ENCODE measurements at places on chromosomes 12 and 14. TPM values are rescaled to one million over a fixed set of nuclear protein-coding genes. Genes with fewer than 3 reads are reported as not detected.

The AKAP6 gene
- 300 TPM for total RNA-seq

The PLEKHH1 gene
- 1.7 TPM for total RNA-seq

The GSC gene
- total RNA-seq = 0.25 TPM

The TEX52 gene
- total RNA-seq = not detected

The SIRT4 gene
- 4.2 TPM for total RNA-seq

The OAS1 gene
- 5.3 TPM for total RNA-seq

The EML5 gene
- total RNA-seq = 0.43 TPM

DNA sequence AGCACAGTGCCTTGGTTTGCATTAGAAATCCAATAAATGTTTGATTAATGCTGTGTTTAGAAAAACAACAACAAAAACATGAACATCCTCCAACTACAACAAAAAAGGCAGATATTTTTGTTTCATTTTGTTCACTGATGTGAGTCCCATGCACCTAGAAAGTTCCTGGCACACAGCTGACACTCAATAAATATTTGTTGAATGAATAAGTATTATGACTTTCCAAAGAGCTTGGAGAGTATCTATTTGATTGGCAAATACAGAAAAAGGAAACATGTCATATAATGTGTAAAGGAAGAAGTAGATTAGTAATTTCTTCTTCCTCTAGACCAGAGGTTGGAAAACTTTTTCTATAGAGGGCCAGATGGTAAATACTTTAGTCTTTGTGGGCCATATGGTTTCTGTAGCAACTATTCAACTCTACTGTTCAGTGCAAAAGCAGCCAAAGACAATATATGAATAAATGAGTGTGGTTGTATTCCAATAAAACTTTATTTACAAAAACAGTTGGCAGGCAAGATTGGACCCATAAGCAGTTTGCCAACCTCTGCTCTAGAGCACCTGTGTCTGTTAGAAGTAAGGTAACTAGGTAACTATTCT lies 312.3 kb upstream of the DIO2 start:
- DNase-seq = no peak

- no peak for DNase-seq
Observed at GRCh38 chr14:99148861-99149610, 123.0 kb downstream of the BCL11B start.

DNA sequence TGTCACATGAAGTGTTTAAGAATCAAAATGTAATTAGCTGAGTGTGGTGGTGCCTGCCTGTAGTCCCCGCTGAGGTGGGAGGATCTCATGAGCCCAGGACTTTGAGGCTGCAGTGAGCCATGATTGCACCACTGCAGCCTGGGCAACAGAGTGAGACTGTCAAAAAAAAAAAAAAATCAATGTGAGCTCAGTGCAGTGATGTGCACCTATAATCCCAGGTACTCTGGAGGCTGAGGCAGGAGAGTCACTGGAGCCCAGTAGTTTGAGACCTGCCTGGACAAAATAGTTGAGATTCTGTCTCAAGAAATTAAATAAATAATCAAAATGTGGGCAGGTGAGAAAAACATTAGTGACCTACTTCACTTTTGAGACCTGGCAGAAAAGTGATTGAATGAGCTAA lies 140.0 kb downstream of the MON2 start:
- DNase-seq = no peak

DNA sequence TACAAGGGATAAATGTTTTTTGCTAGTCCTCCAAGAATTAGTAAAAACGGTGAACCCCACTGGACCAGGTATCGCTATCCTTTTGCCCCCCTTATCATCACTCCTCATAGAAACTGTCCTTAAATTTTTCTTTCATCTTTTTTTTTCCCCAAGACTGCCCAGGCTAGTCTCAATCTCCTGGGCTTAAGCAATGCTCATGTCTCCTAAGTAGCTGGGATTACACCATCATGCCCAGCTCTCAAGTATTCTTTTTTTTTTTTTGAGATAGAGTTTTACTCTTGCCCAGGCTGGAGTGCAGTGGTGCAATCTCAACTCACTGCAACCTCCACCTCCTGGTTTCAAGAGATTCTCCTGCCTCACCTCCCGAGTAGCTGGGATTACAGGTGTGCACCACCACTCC lies 9.7 kb downstream of the IRF2BPL start:
- DNase-seq = no peak

DNA sequence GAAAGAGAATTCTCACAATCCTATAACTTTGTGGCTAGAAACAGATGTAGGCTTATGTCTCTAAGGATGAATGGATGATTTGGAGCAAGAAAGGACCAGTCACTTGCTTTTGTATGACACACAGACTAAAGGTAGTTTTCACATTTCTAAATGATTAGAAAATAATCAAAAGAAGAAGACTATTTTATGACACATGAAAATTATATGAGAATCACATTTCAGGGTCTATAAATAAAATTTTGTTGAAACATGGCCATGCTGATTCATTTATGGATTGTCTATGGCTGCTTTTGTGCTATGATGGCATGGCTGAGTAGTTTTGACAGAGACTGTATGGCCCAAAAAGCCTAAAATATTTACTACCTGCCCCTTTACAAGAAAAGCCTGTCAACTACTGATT lies 49.4 kb upstream of the FRMD6 start:
- no peak for DNase-seq

DNA sequence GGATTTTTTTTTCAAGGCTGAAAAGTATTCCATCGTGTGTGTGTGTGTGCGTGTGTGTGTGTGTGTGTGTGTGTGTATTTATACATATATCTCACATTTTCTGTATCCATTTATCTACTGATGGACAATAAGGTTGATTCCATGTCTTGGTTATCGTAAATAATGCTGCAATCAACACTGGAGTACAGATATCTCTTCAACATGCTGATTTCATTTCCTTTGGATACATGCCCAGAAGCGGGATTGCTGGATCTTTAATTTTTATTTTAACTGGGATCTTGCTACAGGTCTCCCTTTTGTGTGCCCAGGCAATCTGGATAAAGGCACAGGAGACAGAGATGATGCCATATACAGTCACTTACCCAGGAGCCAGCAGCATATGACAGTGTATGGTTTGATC lies 338.1 kb downstream of the SOX5 start:
- no peak for DNase-seq

DNA sequence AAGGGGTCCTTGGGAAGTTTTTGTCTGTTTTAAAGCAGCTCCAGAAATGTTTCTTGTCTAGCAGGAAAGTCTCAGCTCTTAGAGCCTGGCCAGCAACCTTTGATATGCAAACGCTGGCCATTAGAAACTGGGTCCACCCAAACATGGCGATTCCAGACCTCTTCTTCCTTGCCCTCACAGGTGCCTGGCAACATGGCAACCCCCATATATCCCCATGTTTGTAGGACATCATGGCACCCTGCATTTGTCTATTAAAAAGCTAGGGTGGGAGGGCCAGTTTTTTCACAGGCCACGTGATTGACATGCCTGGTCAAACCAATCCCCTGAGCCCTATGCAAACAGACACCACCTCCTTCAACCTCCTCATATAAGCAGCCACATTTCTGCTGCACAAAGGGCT lies 848.7 kb upstream of the FOXG1 start:
- no peak for DNase-seq

DNA sequence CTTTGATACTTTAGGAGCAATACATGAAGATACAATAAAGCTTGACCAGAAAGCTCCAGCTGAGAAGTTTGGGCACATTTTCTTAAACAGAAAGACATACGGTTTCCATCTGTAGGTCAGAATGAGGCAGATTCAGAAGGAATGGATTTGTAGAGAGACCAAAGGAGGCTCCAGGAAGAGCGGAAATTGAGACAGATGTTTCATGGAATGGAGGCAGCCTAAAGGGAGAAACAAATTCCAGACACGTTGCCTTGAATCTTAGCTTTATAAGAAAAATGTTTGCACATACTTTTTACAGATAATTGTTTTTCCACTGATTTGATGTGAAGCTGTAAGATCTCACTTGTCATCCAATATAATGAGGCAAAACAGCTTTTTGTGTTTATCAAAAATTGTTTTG lies 24.8 kb downstream of the EPYC start:
- no peak for DNase-seq

- no peak for DNase-seq
Observed at GRCh38 chr12:117790198-117790597, 178.6 kb downstream of the KSR2 start.

DNA sequence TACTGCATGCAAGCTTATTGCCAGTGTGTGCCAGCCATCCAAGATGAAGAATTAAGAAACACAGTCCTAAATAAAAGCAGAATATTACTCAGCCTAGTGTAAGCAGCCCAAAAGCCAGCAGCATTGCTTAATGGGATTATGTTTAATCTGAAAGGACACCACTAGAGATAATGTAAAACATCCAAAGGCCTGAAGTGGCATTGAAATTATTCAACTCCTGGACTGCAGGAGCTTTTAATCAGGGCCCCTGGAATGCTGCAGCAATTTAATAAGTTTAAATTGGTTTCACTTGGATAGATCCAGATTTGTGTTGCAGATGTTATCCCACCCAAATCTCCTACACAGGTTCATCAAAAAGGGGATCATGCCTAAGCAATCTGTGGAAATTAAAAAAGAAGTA lies 193.0 kb downstream of the C12orf50 start:
- no peak for DNase-seq
